ENCODE measurements at places on chromosomes 5 and 9. TPM values are rescaled to one million over a fixed set of nuclear protein-coding genes. Genes with fewer than 3 reads are reported as not detected.

Gene SH3GL2
- total RNA-seq = 4.5 TPM

Gene SPOCK1
- 8.9 TPM for total RNA-seq

Gene FOXI1
- total RNA-seq = not detected

Gene SMIM33
- not detected for total RNA-seq

Gene QRFP
- not detected for total RNA-seq

Gene ARRDC1
- 14.3 TPM for total RNA-seq

Gene HEMGN
- 8.3 TPM for total RNA-seq

Gene HTR4
- total RNA-seq = 0.26 TPM

Gene SPATA31D4
- total RNA-seq = not detected
